ENCODE measurements at places on chromosomes 3 and 15. TPM values are rescaled to one million over a fixed set of nuclear protein-coding genes. Genes with fewer than 3 reads are reported as not detected.
A peak's percentile ranks its signal among the peaks of the same experiment; 100 is the strongest.

The CD96 gene
- total RNA-seq = not detected

DNA sequence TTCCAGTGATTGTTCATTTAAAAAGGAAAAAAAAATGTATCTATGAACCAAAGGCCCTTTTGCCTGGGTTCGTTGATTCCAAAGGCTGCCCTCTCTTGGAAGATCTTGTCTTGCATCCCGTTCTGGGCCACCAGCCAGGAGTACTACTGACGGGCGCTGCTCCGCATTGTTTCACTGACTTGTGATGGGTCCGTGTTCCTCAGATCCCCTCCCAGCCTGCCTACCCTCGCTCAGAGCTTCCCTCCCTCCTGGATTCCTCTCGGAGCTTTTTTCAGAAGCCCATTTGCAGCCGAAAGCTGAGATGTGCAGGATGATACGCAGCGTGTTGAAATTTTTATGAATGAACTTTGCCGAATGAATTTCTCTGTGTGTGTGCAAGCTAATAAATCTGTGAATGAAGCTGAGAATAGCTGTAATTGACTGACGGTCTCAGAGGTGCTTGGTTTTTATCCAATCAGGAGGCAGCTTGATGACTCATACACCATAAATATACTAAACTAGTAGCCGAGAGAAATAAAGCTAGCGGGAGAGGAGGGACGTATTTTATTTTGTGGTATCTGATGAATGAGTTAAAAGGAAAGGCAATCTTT lies at the start of gene SHC4:
TSS of gene SHC4 (minus strand) at position 396 of the 590 bp plus-strand sequence. CDS start 904 bp downstream, outside the sequence.
- DNase-seq = peak; percentile 89

DNA sequence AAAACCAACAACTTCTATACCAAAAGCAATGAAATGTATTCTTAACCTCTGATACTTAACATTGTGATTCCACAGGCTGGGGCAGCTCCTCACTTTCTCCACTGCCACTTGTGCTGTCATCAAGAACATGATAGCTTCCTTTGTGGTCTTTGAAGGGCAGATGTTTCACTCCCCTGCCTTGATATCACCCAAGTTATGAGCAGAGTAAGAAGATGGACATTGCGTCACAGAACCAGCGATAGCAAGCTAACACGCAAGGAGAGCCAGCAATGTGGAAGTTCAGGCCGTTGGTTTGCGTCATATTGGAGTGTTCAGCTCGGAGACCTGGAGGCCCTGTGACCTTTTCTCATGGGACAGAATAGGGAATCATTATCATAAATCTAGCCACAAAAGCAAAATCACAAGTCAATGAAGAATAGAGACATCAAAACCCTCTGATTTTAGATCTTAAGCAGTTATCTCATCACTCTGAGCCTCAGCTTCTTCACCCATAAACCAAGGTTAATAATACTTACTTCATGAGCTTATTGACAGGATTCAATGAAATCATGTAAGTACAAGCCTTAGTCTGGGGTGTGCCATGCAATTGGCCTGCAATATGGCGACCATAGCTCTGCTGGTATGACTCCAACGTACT lies 183.8 kb upstream of the THBS1 start:
- no peak for DNase-seq

- peak; percentile 73 for DNase-seq
Observed at GRCh38 chr15:52789601-52790168, 451 bp downstream of the ONECUT1 start.

- no peak for DNase-seq
Observed at GRCh38 chr3:69784954-69785514, 45.8 kb downstream of the MITF start.

DNA sequence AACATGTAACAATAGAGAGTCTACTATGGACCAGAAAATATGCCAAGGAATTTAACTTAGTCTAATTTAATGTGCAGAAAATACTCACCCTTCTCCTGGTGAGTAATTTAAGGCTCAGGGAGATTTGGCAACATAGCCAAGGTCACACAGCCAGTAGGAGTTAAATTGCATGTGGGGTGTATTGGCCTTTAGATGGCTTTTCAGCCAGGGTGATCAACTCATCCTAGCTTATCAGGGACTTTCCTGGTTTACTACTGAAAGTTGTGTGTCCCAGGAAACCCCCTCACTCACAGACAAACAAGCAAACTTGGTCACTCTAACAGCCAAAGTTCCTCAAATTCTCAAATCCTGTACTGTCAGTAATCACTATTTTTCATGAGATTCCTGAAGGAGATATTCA lies 2.6 kb upstream of the SLC9A9 start:
- DNase-seq = no peak

The SEMA3F gene
- total RNA-seq = 145 TPM

GRCh38 chr15:66876731-66877476 lies 174.9 kb downstream of the SMAD6 start:
- DNase-seq = peak; percentile 39

The IL20RB gene
- total RNA-seq = 2.1 TPM

DNA sequence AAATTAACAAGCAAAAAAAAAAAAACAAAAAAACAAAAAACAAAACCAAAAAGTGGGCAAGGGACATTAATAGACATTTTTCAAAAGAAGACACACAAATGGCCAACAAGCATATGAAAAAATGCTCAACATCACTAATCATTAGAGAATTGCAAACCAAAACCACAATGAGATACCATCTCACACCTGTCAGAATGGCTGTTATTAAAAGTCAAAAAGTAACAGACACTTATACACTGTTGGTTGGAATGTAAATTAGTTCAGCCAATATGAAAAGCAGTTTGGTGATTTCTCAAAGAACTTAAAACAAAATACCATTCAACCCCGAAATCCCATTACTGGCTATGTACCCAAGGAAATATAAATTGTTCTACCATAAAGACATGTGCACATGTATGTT lies 222.4 kb upstream of the CD96 start:
- no peak for DNase-seq

- DNase-seq = no peak
Observed at GRCh38 chr3:23248594-23249131, 45.5 kb downstream of the UBE2E2 start.

The FEZF2 gene
- not detected for total RNA-seq

The GTF2A2 gene
- total RNA-seq = 246 TPM

The KLHL40 gene
- not detected for total RNA-seq

The ZNF80 gene
- total RNA-seq = not detected

The CHAC1 gene
- total RNA-seq = 6.8 TPM

- DNase-seq = no peak
Observed at GRCh38 chr3:197103766-197104165, 74.1 kb upstream of the MELTF start.

GRCh38 chr15:42315521-42315920 lies 42.3 kb upstream of the TMEM87A start:
- DNase-seq = no peak

DNA sequence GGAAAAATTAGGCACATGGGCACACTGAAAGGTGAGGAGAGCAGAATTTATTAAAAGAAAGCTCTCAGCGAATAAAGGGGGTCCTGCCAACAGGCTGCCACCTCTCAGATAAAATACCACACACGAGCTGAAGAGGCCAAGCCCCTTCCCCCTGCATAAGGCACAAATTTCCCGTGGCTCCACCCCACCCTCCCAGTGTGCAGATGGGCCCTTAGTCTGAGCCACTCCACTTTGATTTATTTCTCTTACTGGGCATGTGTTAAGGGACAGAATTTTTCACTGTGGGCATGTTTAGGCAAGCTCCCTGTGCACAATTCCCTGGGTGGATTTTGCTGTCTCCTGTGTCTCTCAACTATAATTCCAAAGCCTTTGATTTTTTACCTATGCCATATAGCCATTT lies 409.8 kb downstream of the TBL1XR1 start:
- no peak for DNase-seq

- DNase-seq = no peak
Observed at GRCh38 chr3:137264071-137264820, 306.5 kb downstream of the IL20RB start.

DNA sequence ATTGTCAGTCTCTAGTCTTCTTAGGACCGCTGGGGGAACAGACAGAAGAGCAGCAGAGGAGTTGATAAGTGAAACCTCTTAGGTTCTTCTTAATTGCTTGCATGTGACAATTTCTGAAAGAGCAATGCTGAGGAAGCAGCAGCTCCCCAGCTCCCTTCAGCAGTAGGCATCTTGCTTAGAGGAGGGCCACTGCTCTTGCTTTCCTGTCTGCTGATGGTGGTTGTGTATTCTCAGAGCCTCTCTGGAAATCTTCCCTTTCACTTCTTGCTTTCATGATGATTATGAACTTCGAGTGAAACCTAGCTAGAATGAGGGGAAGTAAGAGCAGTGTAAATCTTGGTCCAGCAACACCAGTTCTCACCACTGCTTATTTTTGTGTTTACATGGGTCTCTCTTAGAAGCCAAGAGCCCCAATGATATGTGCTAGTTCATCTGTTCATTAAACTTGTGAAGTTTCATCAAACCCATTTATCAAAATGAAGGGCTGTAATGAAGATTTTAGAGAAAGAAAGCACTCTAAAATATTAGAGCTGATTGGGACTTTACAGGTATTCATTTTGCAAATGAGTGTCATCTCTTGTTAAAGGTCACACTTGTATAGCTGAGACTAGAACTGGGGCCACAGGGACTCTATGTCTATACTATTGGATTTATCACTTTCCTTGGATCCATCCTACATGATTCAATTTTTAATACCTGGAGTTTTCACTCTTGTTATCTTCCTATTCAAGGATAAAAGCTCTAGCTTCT lies 246.7 kb downstream of the LPP start:
- DNase-seq = no peak

- no peak for DNase-seq
Observed at GRCh38 chr3:11165476-11165875, 11.2 kb downstream of the HRH1 start.

- no peak for DNase-seq
Observed at GRCh38 chr15:36951731-36952247, 148.6 kb downstream of the MEIS2 start.

- peak; percentile 94 for DNase-seq
Observed at GRCh38 chr3:71926262-71926600, 141.3 kb upstream of the PROK2 start.

DNA sequence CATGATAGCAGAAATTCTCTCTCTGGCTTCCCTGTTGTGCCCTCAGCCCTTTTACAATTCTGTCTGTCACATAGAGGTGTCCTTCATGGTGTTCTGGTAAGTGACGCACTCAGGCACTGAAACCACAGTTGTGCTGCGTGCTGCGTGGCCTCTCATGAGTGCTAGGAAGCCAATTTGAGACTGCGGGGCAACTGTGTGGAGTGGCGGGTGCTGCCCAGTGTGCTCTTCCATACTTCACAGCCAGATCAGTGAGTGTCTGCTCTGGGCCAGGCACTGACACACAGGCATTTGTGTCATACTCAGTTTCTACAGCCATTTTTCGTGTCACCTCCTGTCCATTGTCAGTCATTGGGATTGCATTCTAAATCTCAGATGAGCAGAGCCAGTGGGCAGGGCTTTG lies 133.1 kb upstream of the PLXNA1 start:
- no peak for DNase-seq

- DNase-seq = no peak
Observed at GRCh38 chr15:73426323-73426994, 16.5 kb upstream of the REC114 start.

The EFL1 gene
- 57.9 TPM for total RNA-seq

GRCh38 chr15:98155356-98155755 lies 194.9 kb downstream of the ARRDC4 start:
- no peak for DNase-seq

GRCh38 chr15:95284492-95284891 lies 1046.0 kb upstream of the NR2F2 start:
- DNase-seq = no peak

GRCh38 chr3:193968380-193968974 lies 167.5 kb upstream of the HES1 start:
- DNase-seq = no peak

DNA sequence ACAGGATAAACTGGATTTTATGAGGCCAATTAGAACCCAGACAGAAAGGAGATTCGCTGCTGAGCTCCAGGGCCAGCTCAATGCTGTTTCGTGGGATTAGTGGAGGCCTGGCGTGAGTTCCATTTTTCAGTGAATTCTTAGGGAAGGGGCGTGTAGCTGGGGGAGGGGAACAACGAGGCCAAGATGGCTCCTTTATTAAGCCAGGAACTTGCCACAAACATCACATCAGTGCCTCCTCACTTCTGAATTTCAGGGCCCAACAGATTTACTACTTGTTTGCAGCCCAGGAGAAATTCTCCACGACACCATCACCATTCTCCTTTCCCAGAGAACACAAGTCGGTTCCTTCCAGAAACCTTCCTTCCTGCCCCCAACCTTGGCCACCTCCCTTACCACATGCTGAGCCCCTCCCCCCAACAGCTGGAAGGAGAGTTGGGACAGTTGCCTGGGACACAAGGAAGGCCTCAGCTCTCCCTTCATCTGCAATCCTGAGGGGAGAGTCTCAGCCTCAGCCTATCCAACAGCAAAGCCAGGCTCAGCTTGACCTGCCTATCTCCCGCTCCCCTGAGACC lies 5.8 kb downstream of the IGDCC4 start:
- DNase-seq = peak; percentile 93

The VIPR1 gene
- total RNA-seq = 11.7 TPM

- no peak for DNase-seq
Observed at GRCh38 chr3:100075196-100075595, 39.1 kb downstream of the FILIP1L start.

The RBPMS2 gene
- 95.2 TPM for total RNA-seq

GRCh38 chr3:66479532-66479947 lies 21.3 kb downstream of the LRIG1 start:
- no peak for DNase-seq

- no peak for DNase-seq
Observed at GRCh38 chr3:128489674-128489926, 3.4 kb downstream of the GATA2 start.

GRCh38 chr15:39365161-39365560 lies 215.7 kb upstream of the THBS1 start:
- DNase-seq = no peak

The ZNF501 gene
- 5.3 TPM for total RNA-seq

DNA sequence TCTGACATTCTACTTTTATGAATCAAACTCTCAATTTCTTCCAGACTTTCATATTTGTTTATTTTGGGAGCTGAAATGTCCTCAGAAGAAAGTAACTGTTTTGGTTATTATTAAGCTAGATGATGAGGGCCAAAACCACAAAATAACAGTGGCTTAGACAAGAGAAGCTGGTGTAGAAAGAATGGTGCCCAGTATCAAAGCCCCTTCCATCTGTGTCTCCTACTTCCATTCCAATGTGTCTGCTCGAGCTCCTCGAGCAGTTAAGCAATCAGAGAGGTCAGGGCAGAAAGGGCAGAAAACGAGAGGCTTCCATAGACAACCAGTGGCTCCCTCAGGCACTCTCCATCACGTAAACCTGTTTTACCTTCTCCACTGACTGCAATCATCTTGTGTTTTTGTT lies 59.7 kb upstream of the MAGI1 start:
- no peak for DNase-seq

- DNase-seq = no peak
Observed at GRCh38 chr15:26985050-26985449, 14.1 kb downstream of the GABRG3 start.

Data from endodermal cell (in vitro differentiated cells).